ENCODE measurements at places on chromosomes 3 and 15.

DNA sequence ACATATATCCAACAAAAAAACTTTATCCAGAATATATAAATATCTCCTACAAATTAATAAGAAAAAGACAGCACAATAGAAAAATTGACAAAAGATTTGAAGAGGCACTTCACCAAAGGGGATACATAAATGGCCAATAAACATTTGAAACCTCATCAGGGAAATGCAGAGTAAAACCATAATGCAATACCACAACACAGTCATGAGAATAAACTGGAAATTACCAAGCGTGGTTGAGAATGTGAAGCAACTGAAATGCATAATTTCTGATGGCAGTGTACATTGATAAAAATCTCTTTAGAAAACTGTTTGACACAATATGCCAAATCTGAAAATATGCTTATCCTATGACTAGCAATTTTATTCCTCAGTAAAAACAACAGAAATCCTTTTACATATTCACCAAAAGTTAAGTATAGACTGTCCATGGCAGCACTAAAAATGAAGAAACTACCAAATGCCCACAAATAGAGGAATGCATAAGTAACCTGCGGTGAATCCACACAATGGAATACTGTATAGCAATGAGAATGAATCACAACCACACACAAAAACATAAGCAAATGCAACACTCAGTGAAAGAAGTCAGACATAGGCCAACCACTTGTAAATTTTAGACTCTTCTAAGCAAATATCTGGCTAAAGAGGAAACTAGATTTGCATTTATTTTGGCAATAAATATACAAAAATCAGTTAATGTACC is 7.9 kb downstream of the LYZL4 start:
- DNase-seq, result no peak

DNA sequence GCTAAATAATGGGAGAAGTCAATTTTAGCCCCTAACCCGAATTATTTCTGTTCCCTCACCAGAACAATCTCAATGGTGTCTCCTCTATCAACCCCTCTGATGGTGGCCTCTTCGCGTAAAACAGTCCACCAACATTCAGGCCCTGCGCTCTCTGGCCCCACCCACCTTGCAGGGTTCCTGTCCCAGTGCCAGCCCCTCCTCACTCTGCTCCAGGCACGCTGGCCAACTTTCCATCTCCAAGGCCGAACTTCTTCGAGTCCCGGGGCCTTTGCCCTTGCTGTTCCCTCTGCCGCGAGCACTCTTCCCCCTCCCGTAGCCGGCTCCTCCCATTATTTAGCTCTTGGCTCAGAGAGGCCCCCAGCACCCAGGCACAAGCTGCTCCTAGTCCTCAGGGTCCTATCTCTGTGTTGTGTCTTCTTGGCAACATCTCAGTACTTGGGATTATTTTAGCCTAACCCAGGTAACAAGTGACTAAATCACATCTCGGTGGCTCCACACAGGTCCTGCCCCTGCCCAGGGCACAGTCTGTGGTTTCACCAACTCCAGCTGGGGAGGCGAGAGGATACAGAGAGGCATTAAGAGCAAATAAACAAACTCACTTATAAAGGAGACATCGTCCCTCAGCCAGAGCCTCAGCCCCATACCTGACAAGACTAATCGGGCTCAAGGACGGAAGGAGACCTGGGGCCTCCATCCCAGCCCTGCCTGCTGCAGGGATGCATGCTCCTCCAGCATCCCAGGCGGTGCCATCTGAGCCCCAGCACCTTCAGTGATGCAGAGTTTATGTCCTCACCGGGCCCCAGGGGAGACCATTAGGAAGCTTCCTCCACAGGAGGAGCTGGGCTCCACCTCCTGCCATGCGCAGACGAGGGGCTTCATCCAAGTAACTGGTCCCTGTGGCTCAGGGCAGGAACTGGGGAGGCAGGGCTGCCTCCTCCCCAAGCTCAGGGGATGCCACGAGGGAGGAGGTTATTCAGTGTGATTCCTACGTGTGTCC is 19.7 kb upstream of the IQSEC1 start:
- DNase-seq, result no peak

GRCh38 chr3:30241721-30242120 is 364.7 kb upstream of the TGFBR2 start:
- DNase-seq, result no peak

GRCh38 chr15:68028137-68028887 is 25.8 kb upstream of the PIAS1 start:
- DNase-seq, result no peak

DNA sequence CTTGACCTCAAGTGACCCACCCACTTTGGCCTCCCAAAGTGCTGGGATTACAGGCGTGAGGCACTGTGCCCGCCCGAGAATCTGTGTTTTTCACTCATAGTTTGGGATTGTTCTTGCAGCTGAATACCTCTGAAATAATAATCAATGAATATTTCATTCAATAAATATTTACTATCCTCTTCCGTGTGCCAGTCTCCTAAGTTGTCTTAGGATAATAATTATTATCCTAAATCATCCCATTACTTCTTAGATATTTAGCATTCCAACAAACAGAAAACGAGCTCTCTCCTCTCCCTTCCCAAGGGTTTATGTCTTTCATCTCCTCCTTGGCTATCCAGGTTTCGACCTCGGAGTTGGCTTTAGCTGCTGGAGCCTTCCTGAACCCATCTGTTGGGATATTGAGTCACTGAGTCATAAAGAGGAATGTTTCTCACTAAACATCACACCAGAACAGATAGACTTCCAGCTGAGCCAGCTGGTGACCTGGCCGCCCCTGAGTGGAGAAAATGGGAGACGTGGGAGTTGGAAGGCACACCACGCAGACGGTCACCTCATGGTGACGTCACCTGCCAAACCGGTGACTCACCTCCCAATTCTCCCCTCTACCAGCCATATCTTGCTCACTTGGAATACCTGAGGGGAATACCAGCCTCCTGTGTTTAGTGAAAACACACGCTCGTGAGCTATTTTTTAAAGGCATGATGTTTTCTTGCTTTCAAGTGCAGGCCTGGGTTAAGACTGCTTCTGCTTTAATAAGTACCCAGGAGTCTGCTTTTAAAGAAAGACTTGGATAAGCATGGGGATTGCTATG is 43.9 kb downstream of the BHLHE40 start:
- DNase-seq, result no peak

DNA sequence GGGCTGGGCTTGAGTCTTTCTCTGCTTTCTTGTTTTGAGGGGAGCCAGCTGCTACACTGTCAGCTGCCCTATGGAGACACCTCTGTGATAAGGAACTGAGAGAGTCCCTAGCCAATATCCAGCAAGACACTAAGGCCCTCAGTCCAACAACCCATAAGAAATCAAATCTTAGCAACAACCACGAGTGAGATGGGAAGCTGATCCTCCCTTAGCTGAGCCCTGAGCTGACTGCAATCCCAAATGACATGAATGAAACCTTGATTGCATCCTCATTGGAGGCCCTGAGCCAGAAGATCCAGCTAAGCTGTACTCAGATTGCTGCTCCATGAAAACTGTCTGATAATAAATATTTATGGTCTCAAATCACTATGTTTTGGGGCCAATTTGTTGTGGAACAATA is 302.1 kb upstream of the MME start:
- no peak for DNase-seq

DNA sequence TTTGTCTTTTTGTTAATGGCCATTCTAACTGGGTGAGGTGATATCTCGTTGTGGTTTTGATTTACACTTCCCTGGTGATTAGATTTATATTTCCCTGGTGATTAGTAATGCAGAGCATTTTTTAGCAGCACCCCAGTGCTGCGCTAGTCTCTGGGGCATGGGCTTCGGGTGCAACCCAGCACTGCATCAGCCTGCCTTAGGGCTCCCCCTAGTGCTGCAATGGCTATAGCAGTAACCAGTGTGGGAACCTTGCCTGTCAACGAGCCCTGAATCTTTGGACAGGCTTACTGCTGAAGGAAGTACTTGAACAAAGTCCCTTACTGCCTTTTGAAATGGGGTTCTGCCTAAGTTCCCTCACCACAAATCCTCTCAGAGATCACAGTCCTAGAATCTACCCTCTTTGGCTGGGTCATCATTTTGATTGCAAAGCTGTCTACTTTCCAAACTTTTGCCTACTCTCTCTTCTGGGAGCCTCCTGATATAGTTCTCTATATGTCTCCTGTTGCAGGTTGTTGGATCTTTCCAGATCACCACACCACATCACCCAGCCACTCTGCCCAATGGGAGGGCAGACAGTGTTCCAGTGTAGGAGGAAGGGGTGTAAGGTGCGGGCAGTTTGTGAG is 79.2 kb upstream of the CCNL1 start:
- no peak for DNase-seq

DNA sequence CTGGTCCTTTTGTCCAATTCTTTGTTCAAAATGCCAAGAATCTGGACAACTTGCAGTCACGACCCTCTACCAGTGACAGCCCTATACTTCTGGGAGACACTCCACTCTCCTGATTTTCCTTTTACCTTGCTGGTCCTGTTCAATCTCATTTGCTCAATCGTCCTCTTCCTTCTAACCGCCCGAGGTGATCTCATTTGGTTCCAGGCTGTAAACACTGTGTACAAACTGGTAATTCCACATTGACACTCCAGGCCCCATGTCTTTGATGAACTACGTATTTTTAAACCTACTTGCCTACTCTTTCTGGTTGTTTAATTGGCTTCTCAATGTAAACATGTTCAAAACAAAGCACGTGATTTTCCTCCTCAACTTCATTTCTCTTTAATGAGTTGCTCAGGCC is 23.7 kb upstream of the C3orf49 start:
- no peak for DNase-seq

DNA sequence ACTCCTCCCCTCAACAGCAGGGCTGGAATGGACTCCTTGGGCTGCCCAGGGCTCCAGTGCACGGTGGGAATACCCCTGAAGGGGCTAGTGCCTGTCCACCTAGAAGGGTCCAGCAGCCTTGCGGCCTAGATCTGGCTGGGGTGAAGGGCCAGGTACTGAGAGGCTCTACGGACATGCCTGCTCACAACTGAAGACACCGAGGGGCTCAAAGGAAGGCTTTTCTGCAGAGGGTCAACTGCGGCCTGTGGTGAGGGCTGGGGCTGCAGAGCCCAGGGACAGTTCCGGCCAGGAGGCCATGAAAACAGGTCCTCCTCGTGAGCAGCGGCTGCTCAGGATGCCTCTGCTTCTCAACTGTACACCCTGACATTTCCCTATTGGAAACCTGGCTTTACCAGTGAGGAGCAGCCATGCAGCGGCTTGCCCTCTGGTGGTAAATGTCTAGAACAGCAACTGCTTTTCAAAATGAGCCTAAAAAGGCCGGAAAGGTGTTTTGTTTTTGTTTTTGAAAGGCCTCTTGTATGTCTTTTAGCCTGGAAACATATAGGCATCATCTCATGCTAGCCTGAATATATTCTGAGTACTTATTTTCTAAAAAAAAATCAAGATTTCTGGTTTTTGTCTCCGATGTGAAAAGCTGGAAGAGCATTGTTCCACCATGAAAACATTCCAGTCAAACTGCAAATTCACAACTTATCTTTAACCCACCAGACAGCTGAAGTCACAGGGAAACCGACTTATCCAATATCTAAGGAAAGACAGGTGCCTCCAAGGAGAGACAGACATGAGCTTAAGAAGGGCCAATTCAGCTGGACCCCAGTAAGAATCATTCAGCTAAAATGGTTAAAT is 163.4 kb downstream of the KLF13 start:
- DNase-seq, result no peak

DNA sequence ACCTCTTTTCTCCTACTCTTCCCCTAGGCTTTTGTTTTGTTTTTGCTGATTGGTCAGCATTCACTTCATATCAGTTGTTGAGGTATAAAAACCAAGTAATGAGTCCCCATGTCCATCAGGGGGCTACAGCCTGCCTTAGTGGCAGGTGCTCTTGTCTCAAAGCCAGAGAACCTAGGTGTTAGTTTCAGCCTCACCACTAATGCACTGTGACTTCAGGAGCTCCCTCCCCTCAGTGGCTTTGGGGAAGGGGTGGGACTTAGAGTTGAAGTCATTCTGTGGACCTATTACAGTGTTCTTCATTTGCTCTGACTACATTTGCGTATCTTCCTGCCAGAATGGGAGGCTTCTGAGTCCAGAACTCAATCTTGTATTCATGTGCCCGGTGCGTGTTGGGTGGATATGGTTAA is 41.6 kb downstream of the NR2C2 start:
- no peak for DNase-seq

DNA sequence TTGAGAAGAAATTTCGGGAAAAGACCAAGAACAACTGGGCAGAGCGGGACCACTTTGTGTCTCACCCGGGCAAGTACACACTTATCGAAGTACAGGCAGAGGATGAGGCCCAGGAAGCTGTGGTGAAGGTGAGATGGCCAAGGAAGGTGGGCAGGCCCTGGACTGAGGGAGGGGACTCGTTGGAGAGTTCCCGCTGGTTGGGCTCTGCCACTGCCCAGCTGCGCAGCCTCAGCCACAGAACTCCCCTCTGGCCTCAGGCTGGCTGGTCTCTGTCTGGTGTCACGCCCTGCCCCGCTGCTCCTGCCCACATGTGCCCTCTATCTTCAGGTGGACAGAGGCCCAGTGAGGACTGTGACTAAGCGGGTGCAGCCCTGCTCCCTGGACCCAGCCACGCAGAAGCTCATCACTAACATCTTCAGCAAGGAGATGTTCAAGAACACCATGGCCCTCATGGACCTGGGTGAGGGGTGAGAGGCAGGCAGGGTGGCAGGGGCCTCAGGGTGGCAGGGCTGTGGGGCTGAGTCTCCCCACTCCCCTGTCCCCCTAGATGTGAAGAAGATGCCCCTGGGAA is 2.4 kb downstream of the PARP3 start:
- DNase-seq, result no peak

DNA sequence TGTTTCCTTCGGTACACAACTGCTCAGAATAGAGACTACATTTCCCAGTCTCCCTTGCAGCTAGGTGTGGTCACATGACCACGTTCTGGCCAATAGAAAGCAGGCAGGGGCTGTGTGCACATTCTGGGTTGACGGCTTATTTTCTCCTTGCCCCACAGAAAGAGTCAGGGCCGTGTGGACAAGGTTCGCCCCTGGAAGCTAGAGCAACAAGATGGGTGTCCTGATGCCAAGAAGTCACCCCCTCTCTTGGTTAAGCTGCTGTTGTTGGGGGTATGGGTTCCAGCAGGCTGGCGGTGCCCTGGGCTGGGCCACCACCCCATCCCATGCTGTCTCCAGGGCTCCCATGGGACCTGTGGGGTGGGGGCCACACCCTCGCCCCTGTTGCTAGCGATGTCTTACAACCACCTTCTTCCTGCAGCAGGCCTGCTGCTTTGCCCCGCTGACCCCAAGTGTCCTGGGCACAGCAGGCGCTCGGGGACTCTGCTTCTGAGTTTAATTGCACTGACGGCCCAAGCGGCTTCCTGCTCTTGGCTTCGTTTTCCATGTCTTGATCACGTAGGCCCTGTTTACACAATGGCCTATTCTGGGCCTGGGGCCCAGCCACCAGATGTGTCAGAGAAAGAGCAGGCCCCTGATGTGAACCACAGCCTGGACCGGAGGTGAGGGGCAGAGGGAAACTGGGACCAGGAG is 24.9 kb downstream of the ABTB1 start:
- DNase-seq, result no peak

GRCh38 chr3:140152851-140153639 is 218.1 kb downstream of the CLSTN2 start:
- no peak for DNase-seq

- DNase-seq, result no peak
These were observed 10.8 kb downstream of the BHLHE40 start for GRCh38 chr3:4990069-4990468.

All from cortex of kidney (tissue), 1 donor.